ENCODE measurements at places on chromosomes 5 and 9.

DNA sequence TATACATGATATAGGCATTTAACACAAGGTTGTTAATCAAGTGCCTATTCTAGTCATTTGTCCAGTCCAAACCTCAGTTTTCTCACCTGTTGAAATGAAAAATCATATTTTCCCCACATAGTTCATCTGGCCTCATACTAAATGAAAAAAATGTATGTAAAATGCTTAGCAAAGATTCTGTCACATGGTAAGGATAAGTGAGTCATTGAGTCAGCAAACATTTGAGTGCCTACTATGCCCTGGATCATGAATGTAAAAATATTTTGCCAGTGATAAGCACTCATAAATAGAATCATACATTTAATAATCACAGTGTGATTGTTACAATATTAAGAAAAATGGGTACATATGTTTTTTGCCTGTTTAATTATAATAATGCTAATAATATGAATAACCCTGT, 181.2 kb upstream of the PAPPA start:
- DNase-seq, result no peak

DNA sequence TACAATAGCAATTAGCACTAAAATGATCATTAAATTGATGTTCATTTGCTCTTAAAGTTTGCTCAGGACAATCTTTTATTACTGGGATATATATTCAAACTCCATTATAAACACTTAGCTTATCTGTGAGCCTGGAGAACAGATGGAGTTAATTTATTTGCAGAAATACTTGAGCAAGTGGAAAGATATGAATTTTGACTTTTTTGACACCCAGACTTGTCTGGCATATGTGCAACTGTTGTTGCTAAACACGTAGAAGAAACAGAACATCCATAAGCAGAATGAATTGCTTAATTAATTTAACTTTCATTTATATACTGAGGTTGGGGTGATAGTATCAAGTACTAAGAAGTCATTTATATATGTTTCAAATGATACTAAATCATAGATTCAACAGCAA, 820.7 kb upstream of the TYRP1 start:
- no peak for DNase-seq

GRCh38 chr5:116370886-116371285, 203.7 kb downstream of the SEMA6A start:
- no peak for DNase-seq

DNA sequence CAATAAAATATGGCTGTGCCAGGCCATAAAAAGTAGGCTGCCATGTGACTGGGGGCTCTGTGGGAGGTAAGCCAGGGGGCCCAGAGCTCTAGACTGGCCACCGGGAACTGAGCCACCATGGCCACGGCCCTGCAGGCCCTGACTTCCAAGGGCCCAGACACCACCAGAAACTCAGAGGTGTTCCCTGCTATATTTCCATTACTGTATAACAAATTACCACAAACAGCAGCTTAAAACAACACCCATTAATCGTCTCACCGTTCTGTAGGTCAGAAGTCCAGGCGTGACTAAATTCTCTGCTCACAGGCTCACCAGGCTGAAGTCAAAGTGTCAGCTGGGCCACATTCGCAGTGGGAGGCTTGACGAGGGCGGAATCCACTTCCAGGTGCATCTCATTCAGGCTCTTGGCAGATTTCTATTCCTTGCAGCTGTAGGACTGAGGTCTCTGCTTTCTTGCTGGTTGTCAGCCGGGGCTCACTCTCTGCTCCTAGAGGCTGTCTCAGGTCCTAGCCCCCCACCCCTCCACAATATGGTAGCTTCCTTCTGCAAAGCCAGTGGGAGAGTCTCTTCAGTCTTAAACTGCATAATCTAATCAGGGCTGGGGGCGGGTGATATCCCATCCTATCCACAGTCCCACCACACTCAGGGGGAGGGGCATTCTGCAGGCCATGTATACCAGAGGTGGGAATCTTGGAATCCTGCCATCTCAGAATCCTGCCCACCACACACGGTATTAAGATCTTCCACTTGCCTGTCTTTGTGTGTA, 125.4 kb downstream of the C5orf15 start:
- no peak for DNase-seq

DNA sequence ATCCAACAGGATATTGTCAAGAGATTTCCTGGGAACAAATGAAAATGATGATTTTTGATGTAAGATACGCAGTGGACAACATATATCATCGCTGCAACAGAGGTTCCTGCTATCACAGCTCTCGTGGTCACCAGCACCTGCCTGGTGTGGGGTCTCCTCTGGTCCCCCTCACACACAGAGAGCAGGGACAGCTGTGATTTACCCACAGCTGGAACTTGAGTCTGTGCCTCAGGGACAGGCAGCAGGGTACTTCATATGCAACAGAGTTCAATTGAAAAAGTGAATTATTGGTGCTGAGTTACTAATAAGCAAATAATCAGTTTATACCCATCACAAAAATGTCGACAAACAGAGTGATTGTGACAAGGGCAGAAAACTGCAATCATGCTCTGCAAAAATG, 93.4 kb downstream of the LMX1B start:
- no peak for DNase-seq

DNA sequence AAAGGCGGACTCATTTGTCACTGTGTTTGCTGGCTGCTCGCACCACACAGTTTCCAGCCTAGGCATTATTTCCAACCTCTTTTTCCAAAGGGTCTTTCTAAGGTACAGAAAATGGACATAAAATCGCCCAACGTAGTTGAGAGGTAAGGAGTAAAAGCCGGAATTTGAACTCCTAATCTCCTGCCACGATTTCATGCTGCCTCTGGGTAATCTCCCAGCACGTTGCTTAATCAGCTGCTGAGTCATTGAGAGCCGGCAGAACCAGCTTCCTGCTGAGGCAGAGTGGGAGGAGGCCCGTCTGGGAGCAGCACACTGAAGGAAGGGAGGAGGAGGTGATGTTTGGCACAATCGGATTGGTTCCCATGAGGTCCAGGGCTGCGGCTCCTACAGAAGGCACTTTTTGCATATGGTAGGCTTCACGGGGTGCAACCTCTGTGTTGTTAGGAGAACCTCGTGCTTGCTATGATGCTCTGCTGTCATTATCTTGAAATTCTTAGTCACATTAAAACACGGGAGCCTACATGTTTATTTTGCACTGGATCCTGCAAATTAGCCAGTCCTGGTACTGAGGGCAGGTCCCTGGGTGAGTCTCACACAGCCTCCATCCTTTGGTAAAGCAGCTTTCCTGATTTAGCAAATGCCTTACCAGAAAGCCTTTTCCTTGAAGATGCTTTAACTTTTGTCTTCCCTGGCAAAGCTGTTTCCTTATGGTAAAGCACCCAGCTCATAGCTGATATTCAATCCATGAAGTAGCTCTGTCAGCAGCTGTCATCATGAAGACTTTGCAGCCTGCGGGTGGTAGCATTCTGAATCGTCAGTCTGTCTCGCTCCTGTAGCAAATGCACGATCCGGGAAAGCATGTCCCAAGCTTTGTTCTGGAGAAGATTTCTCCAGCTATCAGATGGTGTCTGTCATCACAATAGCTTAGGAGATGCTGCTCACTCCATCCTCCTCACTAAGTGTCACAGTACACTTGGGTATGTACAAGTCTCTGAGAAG, 191.6 kb upstream of the MSX2 start:
- peak; percentile 74 for DNase-seq

DNA sequence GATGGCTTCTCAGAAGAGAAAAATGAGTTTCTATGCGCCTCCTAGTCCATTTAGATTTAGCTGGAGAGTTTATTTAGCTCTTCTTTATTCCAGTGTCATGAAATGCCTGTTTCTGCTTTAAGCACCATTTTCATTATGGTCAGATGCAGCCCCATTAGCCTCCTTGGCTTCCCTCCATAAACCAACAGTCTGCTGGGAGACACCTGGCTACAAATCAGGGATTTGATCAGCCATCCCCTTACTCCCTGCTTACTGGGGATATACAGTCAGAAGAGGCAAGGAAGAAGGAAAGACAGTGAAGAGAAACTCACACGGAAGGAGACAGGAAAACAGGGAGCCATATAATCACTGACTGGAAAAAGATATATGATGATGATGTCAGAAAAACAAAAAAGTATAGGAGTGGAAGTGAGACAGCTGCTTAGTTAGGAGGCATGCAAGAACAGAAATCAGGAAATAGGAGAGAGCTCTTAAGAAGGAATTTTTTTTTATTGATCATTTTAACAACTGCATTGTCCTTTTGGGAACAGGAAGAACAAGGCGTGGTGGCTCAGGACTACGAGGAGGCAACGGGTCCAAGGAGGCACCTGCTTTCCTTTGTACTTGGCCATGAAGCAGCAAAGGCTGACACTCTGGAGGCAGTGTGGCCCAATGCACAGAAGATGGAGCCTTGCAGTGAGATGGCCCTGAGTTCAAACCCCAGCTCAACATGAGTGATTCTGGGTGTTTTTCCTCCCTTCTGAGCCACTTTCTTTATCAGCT, 56.1 kb downstream of the MED27 start:
- DNase-seq, result no peak

- no peak for DNase-seq
These were observed 2.0 kb downstream of the IRF1 start for GRCh38 chr5:132488590-132488989.

DNA sequence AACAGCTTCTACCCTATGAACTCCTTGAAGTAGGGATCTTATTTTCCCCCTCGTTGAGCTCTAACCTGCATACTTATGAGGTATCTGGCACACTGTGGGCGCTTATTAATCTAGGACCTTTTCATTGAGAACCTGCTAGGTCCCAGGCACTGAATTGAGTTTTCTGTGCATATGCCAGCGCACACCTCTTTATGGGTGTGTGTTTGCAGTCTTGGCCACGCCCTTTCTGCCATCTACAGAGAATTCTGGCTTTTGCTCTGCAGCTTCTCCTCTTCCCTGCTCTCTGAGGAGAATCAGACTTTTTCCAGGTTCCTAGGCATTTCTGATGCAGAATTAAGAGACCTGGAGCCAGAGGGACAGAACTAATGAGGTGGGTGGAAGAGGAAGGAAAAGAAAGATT, 25.4 kb upstream of the SSBP2 start:
- no peak for DNase-seq

GRCh38 chr9:130023144-130023787, 19.7 kb downstream of the FNBP1 start:
- no peak for DNase-seq

GRCh38 chr9:124786881-124787573, 10.1 kb downstream of the OLFML2A start:
- DNase-seq, result peak; percentile 17

GRCh38 chr5:41924526-41924871, 582 bp upstream of the FBXO4 start:
- no peak for DNase-seq

- no peak for DNase-seq
These were observed 7.3 kb upstream of the OR2V1 start for GRCh38 chr5:181138258-181138657.

DNA sequence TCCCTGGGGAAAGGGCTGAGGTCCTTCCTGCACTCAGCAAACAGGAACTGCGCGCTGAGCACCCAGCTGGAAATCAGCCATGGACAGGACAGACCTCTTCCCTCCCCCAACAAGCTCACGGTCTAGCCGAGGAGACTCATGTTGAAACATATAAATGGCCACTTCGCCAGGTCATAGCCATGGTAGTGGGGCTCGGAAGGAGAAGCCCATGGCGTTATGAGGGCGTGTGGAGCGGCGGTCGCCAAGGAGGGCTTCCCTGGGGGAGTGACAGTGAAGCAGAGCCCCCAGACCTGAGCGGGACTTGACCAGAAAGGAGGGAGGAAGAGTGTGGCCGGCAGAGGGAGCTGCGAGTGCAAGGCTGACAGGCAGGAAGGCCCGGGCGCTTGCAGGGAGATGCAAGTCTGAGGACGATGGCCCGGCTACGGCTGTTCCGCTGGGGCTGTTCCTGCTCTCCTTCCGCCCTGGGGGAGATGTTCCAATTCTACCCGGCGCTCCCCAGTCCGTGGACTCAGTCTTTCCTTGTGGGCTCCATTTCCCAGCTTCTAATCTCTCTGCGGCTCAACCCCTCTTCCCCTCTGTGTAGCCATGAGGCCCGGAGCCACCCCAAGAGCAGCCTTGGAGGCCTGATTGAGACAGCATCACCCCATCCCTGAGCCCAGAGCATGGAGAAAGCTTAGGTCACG, 43.9 kb upstream of the PRRC2B start:
- peak; percentile 91 for DNase-seq

GRCh38 chr9:102038006-102038405, 299.6 kb upstream of the GRIN3A start:
- no peak for DNase-seq

DNA sequence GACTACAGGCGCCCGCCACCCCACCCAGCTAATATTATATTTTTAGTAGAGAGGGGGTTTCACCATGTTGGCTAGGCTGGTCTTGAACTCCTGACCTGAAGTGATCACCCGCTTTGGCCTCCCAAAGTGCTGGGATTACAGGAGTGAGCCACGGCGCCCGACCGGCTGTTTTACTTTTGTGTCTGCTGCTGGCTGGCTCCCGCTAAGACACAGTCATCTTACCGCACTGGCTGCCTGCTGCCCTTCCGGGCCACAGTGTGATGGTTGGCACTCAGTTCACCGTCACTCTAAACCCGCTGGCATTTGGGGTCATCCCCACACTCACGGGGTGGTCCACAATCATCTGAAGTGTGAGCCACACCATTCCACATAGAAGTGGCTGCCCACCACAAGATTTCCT, 93.7 kb downstream of the WDR41 start:
- no peak for DNase-seq

DNA sequence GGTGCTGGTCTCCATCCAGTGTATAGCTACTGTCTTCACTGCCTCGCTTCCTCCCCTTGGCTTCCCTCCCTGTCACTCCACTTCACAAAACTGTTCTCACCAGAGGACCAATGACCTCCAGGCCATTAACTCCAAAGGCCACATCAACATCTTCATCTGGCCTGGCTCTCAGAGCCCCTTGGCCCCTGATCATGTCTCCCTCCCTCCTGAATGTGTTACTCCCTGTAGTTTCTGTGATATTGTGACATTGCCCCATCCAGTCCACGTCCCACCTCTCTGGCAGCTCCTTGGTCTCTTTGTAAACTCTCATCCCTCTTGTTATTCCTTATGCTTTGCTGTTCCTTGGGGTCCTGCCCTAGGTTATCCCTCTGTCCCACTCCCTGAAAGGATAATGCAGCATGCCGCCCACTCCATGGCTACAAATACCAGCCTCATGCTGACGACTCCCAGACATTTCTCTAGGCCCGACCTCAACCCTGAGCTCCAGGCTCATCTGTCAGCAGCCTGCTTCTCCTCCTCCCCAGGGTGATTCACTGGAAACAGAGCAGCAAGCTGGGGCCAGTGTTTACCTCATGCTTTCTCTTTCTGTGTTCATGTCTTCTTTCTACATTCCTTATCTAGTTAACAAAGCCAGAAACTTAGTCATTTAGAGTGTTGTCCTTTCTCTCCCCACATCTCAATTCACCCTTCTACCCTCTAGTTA, 312.2 kb downstream of the SPOCK1 start:
- no peak for DNase-seq

DNA sequence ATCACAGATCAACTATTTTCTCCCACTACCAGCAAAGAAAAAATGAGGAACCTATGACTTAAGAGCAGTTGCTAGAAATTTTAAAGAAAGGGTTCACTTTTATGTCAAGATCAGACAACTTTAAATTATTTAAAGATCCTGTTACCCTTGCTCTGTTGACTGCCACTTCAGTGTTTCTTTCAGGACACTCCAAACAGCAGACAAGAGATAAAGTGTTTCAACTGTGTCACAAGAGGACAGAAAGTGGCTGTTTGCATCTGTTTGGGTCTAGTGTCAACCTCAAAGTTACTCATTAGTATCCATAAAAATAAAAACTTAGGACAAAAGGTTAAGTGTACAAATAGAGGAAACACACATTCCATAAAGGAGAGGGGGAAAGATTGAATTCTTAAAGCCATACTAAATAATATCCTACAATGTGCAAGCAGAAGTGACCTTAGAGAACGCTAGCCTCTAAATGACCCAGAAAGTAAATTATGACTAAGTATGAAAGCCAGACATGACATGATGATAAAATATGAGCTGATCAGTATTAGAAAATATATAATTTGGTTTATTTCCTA, 24.9 kb downstream of the HMGCS1 start:
- no peak for DNase-seq

All from D341Med (cell line).